Fibroblast of mammary gland (primary cell): ENCODE measurements at places on chromosomes 3 and 15.

- peak; percentile 64 for DNase-seq
Observed at GRCh38 chr3:195859061-195859845, 47.5 kb upstream of the MUC4 start.

DNA sequence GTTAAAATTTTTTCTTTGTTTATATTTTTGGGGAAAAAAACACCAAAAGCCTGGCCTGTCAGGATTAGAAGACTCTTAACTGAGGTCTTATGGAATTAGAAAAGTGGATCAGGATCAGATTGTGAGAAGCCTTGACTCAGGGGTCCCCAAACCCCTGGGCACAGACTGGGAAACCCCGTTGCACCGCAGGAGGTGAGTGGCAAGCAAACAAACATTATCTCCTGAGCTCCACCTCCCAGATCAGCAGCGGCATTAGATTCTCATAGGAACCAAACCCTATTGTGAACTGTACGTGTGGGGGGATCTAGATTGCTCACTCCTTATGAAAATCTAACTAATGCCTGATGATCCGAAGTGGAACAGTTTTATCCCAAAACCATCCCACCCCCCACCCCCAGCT is 117.2 kb downstream of the TCF12 start:
- no peak for DNase-seq

GRCh38 chr3:25094932-25095685 is 333.0 kb upstream of the RARB start:
- peak; percentile 10 for DNase-seq

- DNase-seq, result peak; percentile 58
Observed at GRCh38 chr3:27607370-27607769, 114.8 kb downstream of the EOMES start.

DNA sequence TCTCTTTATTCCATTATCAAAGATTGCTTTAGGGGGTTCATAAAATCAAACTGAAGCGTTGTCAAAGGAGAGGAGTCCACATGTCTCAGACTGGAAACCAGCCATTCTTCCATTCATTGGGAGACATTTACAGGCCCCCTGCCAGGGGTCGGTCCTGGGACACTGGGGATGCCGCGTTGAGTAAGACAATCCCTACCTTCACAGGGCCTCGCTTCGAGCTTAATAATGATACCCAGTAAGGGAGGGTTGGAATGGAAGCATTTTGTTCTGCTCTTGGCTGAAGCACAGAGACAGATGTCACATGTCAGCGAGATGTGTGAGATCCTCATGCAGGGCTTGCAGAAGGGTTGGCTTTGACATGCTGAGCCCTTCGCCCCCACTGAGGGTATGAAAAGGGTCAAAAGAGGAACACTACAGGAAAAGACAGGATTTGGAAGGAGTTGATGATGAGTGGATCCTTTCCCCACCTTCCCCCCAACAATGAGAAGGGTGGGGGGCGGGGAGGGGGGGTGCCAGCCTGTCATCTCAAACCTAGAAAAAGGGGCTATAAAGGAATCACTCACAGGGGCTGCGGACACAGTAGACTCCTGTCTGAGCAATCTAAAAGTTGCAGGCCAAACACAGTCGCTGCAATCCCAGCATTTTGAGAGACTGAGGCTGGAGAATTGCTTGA is 25.6 kb upstream of the ARL8B start:
- no peak for DNase-seq

- no peak for DNase-seq
Observed at GRCh38 chr3:119723022-119723421, 20.2 kb downstream of the CFAP91 start.

DNA sequence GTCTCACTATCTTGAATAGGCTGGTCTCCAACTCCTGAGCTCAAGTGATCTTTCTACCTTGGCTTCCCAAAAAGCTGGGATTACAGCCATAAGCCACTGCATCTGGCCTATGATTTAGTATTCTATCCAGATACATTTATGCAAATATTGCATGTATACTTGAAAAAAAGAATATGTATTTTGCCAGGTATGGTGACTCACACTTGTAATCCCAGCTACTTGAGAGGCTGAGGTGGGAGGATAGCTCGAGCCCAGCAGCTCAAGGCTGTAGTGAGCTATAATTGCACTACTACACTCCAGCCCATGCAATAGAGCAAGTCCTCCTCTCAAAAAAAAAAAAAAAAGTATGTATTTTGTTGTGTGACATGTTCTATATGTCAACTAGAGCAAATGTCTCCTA is 54.4 kb downstream of the SLC15A2 start:
- DNase-seq, result no peak

GRCh38 chr3:124766113-124767095 is 36.2 kb downstream of the UMPS start:
- no peak for DNase-seq

DNA sequence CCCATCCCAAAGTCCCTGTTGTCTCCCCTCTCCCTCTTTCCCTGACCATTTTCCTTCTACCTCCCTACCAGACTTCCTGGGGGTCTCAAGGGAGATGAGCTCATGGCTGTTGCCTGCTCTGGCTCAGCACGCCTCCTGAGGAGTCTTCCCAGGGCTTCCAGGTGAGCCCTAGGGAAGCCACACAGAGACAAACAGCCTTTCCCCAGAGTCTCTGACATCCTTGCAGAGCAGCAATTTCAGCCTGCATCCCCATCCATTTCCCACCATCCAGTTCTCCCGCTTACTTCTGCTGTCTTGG is 189.2 kb upstream of the LINGO1 start:
- no peak for DNase-seq

- DNase-seq, result peak; percentile 92
Observed at GRCh38 chr3:36677331-36678007, 86.9 kb downstream of the DCLK3 start.

DNA sequence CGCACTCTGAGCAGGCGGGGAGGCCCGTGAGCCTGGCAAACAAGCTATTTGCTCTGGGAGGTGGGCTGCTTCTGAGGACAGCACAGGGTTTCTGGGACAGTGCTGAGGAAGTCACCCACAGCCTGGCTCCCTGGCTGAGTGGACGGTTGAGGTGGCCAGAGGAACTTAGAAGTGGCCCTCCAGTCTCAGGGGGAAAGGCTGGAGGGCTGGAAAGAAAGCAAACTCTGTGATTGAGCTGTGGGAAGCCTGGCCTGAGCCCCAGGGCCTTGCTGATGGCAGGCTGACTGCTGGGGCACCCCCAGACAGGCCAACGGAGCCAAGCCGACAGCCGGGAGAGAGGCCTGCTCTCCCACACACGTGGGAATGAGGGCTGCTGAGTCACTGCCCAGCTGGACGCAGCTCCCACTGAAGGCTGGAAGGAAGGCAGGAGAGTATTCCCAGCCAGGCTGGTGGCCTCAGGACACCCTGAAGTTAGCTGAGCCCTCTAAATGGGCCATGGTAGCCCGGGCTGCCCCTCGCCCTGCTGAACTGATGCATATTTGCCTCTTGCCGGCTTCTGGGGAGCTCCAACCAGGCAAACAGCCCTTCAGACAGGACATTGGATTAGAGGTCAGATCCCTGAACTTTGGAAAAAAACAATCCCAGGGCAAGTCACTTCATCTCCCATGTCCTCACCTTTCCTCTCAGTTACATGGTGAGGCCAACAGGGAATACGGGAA is 98.0 kb upstream of the TLE3 start:
- DNase-seq, result peak; percentile 88

GRCh38 chr3:168888781-168889180 is 774.7 kb downstream of the MECOM start:
- no peak for DNase-seq

DNA sequence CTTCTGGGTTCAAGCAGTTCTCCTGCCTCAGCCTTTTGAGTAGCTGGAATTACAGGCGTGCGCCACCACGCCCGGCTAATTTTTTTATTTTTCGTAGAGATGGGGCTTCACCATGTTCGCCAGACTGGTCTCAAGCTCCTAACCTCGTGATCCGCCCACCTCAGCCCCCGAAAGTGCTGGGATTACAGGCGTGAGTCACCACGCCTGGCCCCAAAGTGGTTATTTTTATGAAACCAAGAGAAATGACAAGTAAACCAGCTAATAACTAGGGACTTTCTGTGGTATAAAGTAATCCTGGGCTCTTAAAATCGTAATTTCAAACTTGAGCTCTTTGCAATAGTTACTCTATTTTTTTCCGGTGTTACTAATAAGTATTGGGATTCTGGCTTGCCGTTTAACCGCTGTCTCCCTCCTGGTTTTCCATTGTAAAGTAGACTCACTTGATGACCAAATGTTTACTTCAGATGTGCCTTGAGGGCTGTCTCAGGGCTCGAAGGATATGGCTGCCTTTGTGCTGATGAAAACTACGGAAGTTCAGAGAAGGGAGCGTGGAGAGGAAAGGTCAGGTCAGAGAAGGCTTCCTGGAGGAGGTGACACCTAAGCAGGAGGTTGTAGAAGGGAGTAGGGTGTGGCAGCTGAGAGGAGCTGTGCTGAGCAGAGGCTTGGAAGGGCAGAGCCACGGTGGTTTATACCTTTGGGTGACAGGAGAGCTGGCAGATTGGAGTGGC is 4.2 kb downstream of the ZSCAN2 start:
- peak; percentile 55 for DNase-seq

DNA sequence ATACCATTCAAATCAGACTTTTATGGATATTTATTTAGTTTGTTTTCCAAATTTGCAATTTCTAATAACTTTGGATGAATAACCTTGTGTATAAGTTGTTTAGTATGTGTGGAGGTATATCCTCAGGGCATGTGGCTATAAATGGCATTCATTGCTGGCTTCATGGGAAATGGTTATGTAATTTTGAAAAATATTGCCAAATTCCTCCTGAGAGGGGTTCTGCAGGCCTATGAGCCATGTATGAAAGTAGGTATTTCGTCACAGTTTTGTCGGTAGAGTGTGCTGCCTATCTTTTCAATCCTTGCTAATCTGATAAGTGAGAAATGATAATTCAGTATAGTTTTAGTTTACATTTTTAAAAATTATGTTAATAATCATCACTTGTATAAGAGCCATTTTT is 256.4 kb upstream of the ZNF385D start:
- DNase-seq, result peak; percentile 5

GRCh38 chr15:55475842-55476241 is 32.2 kb downstream of the DNAAF4 start:
- no peak for DNase-seq

GRCh38 chr3:192373032-192373431 is 354.3 kb downstream of the FGF12 start:
- DNase-seq, result no peak

DNA sequence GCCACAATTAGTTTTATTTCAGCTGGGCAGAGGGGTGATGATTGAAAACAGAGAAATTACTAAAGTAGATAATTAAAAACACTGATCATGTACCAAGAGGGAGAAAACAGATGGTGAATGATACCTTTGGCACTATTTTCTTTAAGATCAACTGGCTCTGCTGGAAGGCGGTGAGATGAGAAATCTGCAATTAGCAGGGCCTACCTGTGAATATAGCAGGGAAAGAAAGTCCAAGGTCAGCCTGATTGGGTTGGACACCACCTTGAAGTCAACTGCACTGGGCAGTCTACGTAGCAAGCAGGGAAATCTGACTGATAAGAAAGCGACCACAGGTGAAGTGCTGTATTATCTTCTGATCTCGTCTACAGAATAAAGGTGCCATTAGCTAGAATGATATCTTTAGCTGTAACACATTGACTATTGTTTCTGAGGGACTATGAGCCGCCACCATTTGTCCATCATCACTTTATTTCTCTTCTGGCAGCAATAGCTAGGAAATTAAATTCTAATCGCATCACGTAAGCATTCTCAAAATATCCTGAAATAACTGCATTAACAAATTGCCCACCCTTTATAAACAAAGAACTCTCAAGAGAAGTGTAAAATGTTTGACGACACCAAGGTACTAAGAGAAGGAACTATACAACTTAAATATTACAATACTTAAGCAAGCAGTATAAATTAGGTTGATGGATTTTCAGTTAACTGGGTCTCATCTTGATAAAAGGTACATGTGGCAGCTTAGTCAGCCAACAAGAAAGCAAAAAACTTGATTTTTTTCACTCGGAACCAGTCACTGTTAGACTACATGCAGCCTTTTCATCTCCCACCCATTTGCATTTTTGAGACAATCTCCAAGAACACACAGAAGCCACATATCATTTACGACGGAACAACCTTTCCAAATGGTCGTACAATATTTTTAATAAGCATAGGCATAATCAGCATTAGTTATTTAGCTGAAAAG is 1.3 kb downstream of the NEDD4 start:
- peak; percentile 11 for DNase-seq

GRCh38 chr3:194640829-194641228 is 7.6 kb upstream of the TMEM44 start:
- peak; percentile 30 for DNase-seq

DNA sequence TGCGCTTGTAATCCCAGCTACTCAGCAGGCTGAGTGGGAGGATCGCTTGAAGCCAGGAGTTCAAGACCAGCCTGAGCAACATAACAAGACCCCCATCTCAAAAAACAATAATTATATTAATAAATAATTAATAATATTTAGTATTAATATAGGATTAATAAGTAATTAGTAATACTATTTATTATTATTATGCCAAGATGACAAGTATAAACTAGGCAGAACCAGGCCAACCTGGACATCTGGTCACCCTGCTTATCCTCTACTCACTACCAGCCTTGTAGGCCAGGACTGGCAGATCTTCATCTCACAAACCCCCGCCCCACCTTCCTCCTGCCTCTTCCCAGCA is 429 bp downstream of the CPN2 start:
- no peak for DNase-seq

DNA sequence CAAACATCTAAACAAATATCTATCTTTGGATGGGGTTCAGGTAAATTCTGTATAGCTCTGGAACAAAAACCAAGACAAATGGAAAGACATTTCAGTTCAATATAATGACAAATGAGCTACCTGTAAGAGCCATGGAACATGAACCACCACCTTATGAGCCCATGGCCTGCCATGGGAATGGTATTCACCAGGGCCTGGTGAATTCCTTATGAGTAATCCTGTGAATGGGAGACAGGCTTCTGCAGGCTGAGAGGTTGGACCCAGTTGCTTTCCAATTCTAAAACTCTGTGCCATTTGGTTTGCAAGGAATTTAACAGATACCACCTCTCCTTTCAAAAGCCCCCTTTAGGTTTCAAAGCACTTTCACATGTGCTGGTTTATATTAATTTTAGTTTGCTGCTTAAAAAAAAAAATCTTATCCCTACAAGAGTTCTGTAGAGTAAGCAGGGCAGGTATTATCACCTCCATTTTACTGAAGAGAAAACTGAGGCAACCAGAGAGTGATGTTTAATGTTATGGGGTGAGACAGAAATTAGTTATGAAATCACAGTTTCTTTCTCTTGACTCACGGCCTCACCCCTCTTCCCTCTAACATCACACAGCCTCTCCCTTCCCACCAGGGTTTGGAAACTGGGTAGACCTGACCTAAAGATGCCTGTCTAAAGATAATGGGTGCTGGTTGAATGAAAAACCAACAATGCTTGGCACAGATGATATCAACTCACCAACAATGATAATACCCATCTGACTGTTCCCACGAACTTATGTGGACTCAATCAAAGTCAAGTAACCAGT is 397.6 kb upstream of the WNT5A start:
- no peak for DNase-seq

GRCh38 chr3:93969997-93970396 is 3.7 kb downstream of the PROS1 start:
- no peak for DNase-seq

DNA sequence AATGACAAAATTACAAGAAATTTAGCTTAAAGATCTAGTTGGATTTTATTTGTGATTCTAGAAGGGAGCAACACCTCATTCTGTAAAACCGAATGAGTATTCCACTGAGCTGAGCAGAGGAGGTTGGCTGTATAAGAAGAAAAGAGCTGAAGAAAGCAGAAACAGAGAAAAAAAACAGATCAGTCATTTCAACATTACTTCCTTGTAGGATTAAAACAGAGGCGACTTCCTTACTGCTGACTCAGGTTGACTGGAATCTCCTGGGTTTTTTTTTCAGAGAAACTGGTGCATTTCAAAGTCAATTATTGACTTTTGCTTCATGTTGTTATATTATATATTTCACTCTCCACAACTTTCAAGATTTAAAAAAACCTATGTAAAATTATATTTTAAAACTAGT is 368.1 kb upstream of the UBE2E2 start:
- peak; percentile 8 for DNase-seq
